ENCODE measurements at places on chromosomes 4 and X.

- peak; percentile 15 for DNase-seq
Observed at GRCh38 chr4:67549123-67549522, 3.8 kb upstream of the CENPC start.

GRCh38 chr4:120724656-120725055, 197.9 kb downstream of the PRDM5 start:
- no peak for DNase-seq

DNA sequence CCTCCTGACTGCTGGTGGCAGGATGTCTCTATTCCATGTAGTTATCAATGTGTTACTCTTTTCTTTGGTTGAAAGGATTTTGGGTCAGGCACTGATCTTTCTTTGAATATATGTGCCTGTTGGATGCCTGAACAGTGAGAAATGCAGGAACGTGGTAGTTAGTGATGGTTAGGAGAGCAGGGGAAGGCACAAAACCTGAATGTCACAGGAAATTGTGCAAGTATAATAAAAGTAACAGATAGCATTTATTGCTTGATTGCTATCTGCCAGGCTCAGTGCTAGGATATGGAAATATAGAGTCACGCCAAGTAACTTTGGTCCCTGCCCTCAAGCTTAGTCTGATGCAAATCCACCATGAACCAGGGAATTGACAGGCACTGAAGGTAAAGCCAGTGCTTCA, 219.8 kb upstream of the FAT1 start:
- DNase-seq, result no peak

DNA sequence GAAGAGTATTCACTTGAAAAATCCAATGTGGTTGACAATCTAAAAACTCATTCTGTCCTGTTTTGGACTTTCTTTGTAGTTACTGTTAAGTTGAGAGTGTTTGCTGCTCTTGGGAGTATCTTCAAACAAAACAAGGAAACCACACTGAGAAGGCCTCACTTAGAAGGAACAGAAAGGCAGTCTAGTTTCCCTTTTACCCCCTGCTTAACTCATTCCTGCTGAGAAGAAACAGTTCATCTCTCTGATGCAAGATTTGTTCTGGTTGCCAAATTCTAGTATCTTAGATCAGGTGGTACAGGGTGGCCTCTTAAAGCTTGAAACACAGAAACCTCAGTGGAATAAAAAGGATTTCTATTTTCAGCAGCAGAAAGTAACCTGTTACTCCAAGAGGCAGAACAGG, 41.4 kb downstream of the GUCY2F start:
- DNase-seq, result no peak

GRCh38 chr4:146407257-146407656, 114.5 kb downstream of the SLC10A7 start:
- DNase-seq, result no peak

- DNase-seq, result no peak
Observed at GRCh38 chr4:124529131-124529530, 183.4 kb downstream of the ANKRD50 start.

GRCh38 chrX:5733501-5733900, 495.2 kb downstream of the NLGN4X start:
- DNase-seq, result no peak

DNA sequence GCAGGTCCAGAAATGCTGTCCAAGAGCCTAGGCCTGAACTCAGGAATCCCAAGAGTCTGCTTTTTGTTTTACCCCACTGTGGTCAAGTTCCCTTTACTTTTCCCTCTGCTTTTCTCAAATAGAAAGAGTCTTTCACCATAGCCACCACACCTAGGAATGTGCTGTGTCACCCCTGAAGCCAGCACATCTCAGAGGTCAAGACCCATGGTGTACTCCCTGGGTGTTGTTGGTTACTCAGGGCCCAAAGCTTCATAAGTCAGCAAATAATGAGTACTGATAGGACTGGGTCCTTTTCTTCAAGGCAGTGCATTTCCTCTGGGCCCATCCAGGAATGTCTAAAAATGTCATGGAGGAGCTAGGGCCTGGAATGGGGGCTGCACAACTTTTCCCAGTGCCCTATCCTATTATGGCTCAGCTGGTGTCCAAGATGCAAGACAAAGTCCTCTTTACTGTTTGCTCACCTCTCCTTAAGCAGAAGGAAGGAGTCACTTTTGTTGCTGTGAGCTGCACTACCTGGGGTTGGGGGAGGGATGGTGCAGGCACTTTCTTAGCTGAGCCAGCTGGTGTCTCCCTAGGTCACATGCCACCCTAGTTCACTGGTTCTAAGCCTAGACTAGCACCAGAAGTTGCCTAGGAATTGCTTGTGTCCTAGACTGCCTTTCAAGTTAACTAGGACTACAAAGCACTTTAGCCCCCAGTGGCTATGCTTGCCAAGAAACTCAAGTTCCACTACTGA, 62.4 kb upstream of the RXFP1 start:
- DNase-seq, result no peak

GRCh38 chr4:175531405-175532091, 280.5 kb downstream of the GPM6A start:
- DNase-seq, result no peak

- DNase-seq, result no peak
Observed at GRCh38 chr4:163085085-163085484, 81.6 kb downstream of the NAF1 start.

- no peak for DNase-seq
Observed at GRCh38 chr4:75547647-75548387, 8.0 kb upstream of the ODAPH start.

Data from KG1 (cell line).